Forelimb muscle (tissue), 1 donor: ENCODE measurements at places on chromosomes 2 and 18.

GRCh38 chr2:133576714-133577113 lies 8.5 kb upstream of the NCKAP5 start:
- DNase-seq = no peak

DNA sequence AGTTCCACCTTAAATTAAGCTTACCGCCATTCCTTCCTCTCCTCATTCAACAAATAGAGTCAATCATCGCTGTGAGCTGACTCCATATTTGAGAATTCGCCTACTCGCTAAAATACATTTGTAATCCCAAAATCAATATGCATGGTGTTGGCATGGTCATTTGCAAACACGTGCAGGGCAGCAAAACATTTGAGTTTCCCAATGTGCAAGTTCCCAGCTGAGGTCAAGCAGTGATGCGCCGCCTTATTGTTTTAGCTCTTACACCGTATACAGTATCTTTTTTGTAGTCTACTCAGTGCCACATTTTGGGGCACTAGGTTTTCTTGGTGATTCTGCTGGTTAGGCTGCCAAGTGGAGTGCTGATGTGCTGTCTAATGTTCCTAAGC lies 73.3 kb upstream of the MGAT4A start:
- no peak for DNase-seq

- no peak for DNase-seq
These were observed 85.6 kb downstream of the DDX1 start for GRCh38 chr2:15677141-15677843.

DNA sequence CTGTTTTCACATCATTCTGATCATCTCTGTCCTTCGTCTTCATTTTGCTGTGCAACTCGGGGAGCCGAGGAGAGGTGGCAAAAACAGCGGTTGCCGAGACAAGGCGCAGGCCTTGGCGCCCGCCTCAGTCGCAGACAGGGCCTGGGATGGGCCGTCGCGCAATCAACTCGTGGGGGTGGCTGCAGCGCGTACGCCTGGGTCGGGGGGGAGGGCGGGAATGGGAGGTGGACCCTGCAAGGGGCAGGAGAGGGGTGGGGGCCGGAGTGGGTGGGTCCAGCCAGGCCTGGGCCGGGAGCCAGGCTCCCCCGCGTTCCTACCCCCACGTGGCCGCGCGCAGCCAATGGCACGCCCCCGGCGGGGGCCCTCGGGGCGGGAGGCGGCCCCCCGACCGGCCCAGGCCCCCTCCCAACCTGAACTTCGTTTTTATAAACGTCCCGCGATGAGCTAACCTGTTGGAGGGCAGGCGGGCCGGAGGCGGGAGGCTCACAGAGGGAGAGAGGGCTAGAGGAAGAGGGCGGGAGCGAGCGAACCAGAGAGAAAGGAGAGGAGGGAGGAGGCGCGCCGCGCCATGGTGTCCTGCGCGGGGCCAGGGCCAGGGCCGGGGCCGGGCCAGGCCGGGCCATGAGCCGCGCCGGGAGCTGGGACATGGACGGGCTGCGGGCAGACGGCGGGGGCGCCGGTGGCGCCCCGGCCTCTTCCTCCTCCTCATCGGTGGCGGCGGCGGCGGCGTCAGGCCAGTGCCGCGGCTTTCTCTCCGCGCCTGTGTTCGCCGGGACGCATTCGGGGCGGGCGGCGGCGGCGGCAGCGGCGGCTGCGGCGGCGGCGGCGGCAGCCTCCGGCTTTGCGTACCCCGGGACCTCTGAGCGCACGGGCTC lies at the start of gene HOXD13:
HOXD13 (plus strand) TSS at position 452 of the 875 bp plus-strand sequence; CDS start at position 622, 170 bp downstream.
- no peak for DNase-seq

DNA sequence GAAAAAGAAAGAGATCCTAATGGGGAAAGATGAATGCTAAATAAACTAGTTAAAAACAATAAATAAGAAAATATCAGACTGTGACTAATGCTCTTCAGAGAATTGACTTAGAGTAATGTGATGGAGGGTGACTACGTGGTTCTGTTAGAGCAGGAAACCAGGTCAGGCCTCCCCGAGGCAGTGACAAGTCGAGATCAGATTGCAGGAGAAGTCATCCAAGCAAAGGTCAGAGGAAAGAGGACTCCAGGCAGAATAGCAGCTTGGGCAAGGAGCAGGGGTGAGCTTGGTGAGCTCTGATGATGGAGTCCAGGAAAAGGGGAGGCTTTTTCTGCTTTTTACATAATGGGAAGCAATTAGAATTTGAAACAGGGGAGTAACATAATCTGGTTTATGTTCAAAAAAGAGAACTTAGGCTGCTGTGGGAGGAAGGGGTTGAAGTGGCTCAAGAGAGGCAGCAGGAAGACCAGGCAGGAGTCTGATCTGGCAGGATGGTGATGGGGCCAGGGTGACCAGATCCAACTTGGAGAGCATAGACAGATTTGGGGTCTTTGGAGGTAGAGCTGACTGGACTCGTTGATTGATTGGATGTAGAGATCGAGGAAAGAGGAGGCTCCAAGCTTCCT lies 27.3 kb upstream of the ITGB6 start:
- DNase-seq = no peak

- no peak for DNase-seq
These were observed 659 bp downstream of the ZNF142 start for GRCh38 chr2:218658671-218659257.

- DNase-seq = no peak
These were observed 459.4 kb downstream of the EPHA4 start for GRCh38 chr2:221112744-221113143.

DNA sequence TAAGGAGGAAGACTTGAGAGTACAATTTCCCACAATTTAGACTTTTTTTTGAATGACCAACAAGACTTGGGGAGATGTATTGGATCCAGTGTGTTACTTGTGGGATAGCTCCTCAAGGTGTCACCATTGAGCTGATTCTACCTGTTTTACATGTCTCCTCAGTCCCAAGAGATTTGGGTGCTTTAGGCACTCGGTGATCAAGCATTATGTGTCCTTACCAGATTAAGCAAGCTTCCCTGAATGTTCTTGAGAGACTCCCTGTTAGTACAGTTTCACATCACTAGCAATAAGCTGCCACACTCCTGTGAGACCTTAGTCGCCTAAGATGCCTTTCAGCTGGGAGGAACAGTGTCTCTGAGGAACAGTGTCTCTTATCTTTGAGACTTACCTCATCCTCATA lies 384.3 kb upstream of the SYT4 start:
- DNase-seq = no peak
